ENCODE measurements at places on chromosomes 6 and 20.

DNA sequence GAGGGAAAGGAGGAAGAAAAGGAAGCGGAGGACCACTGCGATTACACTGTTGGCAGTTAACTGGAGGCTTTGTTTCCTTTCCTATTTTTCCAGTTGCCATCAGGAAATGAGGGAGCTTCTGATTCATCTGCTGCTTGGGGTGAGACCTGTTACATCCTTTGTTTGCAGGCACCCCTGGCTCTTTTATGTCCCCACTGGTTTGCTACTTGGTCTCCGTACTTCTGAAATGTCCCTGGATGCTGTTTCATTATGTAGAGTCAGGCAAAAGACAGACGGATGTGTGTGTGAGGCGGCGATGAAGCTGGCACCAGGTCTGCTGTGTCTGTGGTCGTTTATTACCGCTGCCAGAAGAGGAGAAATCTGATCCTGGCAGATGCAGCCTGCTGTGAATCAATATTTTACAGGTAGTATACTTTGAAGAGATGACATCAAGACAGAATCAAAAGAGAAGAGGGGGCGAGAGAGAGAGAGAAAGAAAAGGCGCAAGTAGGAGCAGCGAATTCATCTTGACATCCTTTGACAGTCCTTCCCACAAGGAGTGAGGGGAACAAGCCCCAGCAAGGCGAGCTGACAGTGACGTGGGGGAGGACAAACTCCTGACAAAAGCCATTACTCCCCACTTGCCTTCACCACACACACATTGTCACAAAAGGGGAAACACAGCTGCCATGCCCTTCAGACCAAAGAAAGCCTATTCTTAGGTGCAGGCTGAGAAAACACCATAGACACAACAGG is 145.9 kb upstream of the FBXL4 start:
- DNase-seq = no peak

GRCh38 chr6:131286469-131287040 is 151.3 kb downstream of the AKAP7 start:
- DNase-seq = no peak

DNA sequence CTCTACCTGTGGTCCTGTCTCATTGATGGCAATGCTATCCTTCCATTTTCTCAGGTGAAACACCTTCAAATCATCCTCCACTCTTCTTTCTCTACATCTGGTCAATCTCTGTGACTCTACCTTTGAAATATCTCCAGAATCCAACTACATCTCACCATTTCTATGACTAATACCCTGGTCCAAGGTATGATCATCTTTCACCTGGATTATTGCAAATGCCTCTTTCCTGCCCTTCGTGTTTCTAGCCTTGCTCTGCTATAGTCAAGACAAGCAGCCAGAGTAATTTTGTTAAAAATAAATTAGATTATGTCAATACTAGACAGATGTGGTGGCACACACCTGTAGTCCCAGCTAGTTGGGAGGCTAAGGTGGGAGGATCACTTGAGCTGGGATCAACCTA is 17.8 kb upstream of the BLCAP start:
- DNase-seq = no peak

- DNase-seq = no peak
Measured at GRCh38 chr6:141158740-141159139, 974.0 kb upstream of the GJE1 start.

GRCh38 chr6:166419286-166419685 is 36.5 kb upstream of the MPC1 start:
- no peak for DNase-seq

DNA sequence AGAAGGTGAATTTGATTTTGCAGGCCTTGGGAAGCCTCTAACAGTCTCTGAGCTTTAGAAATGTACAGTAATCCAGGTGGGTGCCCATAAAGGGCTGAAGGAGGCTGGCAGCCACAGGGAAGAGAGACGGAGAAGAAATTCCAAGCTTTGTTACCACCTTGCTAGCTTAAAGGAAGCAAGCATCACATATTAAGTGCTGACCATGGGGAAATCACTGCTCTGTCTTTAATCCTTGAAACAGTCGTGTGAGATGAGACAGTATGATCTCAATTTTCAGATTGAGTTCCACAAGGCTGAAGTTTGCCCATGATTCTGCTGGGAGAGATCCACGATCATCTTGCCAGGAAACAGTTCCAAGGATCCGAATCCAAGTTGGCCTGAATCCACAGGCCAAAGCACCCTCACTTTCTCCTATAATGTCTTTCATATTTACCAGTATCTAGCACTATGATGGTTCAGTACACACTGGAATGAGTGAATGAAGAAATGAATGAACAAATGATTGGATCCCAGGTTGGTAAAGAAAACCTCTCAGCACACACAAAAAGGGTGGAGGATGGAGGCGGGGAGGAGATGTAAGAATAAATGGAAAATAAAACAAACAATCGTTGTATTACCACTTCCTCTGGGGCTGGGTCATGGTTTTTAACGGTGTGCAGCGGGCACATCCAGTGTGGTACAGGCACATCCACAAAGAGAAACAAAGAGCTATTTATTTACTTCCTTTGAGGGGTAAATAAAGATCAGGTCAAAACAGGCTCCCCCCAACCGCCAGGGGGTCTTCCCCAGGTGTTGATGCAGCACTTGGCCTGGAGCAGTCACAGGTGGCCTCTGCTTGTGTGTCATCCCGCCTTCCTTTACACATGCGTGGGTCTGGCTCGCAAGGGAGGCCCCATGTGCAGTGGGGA is 28.2 kb upstream of the TAF8 start:
- no peak for DNase-seq

- no peak for DNase-seq
Measured at GRCh38 chr6:114068771-114069170, 97.8 kb upstream of the HDAC2 start.

GRCh38 chr20:51788822-51789221 is 13.5 kb downstream of the SALL4 start:
- DNase-seq = no peak

GRCh38 chr6:89436226-89436625 is 3.3 kb downstream of the ANKRD6 start:
- no peak for DNase-seq

DNA sequence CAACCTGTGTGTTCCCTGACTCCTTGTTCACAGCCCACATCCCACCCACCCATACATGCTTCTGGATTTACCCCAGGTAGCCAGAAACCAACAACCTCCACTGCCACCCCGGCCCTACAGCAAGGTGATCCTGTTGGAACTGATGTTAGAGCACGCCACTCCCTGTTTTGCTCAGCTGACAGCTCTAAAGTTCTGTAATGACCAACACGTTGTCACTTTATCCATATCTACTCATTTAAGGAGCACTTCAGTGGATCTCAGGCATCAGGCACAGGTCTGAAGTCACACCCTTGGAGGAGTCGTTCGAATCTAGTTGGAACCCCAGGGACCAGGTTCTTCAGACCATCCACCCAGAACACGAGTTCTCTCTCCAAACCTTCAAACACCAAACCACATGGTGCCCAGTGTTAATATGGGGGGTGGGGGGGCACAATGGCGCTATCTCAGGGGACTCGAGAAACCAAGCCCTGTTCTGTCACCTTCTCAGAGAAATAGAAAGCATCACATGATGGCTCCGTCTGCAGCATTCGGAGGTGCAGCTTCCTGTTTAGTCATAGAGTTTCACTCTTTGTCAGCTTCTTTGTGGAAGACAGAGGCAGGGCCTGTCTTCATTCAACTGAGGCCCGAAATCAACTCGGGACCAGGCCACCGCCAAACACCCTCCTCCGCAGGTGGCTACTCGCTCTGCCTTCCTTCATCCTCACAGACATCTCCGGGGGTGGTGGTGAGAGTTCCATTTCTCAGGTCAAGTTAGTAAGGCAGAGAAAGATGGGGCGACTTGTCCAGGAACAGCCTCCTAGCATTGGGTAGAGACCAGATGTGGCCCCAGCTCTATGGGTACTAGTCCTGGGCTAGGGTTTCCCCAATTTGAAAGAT is 142.2 kb downstream of the NFATC2 start:
- DNase-seq = no peak

GRCh38 chr6:156916130-156916801 is 139.1 kb downstream of the ARID1B start:
- no peak for DNase-seq

DNA sequence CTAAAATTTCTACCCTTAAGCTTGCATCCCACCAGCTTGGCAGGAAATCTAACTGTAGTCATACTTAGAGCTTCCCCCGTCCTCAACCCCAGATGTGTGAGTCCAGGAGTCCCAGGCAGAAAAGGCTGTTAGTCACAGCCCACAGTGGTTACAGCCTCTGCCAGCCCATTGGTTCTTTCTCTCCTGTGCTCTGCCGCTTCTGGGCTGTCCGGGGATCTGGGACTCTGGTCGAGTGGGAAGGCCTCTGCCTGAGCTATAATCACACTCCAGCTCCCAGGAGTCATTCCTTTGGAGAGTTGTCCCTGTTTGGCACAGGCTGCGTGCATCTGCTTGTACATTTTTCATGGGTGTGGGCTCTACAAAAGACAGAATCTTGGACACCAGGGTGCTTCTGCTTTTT is 45.6 kb upstream of the FYN start:
- DNase-seq = no peak

- DNase-seq = no peak
Measured at GRCh38 chr6:90872981-90873380, 286.1 kb upstream of the MAP3K7 start.

GRCh38 chr20:23318347-23318746 is 32.2 kb upstream of the NXT1 start:
- DNase-seq = no peak

DNA sequence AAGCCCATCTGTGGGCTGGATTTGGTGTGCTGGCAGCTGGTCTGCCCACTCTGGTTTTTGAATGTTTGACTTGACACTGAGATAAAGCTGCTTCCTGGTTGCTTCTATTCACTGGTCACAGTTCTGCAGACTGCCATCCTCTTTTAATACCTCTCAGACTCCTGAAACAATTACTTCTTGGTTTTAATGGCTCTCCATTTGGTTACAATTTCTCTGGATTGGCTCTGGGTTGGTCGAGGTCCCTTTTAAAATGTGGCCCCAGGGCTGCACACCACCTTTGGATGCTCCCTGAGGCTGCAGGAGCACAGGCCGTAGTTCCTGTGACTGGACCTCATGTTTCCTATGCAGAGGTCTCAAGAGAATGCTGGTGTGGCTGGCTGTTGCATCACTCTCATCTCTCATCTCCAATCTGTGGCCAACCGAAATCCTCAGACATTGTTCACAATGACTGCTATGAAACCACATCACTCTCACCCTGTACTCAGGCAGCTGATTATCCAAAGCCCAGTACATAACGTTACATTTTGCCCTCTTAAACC is 98.5 kb downstream of the INSM1 start:
- no peak for DNase-seq

DNA sequence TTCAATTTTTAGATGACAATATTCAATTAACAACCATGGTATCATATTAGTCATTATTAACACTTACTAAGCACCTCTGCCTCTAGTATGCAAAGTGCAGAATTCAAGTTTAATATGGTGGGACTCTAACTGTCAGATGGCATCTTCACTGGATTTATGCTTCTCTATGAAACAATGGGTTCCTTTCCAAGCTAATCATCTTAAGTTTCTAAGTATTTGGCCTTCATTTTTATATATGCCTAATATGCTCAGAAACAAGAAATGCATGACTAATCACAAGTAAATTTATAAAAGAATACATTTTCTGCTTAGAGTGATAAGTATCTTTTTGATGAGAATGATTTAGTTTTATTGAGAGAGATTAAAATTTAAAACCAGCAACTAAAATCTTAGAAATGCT is 144.7 kb downstream of the HIVEP2 start:
- DNase-seq = no peak

DNA sequence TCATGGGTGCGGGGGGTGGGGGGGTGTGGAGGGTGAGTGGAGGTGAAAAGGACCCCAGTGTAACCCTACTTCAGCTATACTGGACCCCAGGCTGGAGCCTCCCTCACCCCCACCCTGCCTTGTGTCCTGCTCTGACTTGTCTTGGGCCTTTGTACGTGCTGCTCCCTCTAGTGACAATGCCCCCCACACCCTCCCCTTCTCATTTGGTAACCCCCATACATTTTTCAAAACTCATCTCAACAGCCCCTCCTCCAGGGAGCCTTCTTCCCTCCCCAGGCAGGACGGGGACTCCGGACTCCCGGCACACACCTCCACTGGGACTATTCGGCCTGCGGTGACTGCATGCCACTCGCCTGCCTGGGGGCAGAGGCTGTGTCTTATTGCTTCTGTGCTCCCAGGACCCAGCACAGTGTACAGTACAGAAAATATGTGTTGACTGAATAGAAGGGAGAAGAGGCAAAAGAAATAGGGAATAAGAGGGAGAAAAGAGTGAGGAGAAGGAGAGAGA is 108.2 kb downstream of the VEGFA start:
- no peak for DNase-seq

DNA sequence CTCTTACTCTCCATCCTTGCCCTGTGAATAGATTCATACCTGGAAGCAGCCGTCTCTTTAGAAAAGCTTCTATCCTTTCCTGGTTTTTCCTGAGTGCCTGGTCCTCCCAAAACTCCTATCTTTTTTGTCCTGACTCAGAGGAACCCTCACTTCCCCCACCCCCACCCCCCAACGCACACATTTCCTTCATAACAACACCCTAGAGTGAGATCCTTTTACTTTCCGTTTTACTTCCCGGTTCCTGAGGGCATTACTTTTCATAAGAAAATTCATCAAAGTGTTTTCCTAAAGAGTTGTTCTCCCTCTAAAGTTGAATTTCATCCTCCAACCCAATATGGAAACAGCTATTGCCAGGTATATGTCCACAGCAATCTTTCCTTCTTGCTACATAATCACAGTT is 327.0 kb downstream of the NRN1 start:
- no peak for DNase-seq

- no peak for DNase-seq
Measured at GRCh38 chr6:152295920-152296319, 341.2 kb downstream of the SYNE1 start.

GRCh38 chr6:6090861-6091607 is 84.3 kb upstream of the NRN1 start:
- DNase-seq = no peak

DNA sequence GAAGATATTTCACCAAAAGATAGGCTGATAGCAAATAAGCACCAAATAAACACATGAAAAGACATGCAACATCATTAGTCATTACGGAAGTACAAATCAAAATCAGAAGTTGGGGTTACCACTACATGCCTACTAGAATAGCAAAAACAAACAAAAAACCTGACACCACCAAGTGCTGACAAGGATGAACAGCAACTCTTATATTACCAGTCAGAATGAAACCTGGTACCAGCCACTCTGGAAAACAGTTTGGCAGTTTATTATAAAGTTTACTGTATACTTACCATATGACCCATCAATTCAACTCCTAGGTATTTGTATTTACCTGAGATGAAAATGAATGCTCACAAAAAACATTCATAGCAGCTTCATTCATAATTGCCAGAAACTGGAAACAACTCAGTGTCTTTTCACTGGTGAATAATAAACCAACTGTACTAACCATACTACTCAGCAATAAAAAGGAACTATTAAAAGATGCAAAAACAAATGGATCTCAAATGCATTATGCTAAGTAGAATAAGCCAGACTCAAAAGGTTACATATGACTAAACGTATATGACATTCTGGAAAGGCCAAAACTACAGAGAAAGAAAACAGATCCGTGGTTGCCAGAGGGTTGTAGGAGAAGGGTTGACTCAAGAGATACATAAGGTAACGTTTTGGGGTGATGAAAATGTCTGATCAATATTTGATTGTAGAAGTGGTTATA is 33.0 kb downstream of the NUP153 start:
- DNase-seq = no peak

Measured in kidney capillary endothelial cell (primary cell).